ENCODE measurements at places on chromosomes 4 and X.
A peak's percentile ranks its signal among the peaks of the same experiment; 100 is the strongest.

DNA sequence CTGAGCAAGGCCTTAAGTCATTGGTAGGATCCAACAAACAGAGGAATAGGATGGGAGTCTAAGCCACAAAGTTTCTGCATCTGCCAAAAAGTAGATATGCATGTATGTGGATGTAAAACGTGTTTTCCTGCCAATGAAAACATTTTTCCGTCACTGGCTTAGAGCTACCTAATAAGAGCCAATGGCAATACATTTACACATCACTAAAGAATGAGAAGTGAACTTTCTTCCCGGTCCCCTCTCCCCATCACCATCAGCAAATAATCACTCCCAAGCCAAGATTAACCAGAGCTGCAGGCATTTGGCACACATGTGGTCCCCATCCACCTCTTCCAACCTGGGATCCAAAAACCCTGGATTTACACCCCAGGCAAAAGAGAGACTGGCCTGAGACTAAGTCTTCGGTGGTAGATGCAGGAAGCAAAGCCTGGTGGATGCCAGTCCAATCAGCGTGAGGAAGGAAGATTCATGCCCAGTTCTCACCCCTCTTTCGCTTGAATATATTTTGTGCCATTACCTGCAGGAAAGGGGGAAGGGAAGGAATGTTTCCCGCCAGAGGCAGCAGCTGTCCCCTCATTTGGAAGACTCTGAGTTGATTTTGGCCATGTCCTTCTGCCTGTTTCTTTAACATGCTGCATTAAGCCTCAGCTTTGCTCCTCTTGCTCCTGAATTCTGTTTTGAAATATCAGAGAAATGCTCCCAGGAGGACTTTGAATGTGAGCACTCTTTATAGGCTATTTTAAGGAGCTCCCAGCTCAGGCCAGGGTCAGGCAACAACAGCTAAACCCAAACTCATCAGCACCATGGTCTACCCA lies 131.4 kb downstream of the CHIC2 start:
- no peak for DNase-seq

- DNase-seq: no peak
These were observed 47.2 kb downstream of the FGFBP1 start for GRCh38 chr4:15891312-15891711.

DNA sequence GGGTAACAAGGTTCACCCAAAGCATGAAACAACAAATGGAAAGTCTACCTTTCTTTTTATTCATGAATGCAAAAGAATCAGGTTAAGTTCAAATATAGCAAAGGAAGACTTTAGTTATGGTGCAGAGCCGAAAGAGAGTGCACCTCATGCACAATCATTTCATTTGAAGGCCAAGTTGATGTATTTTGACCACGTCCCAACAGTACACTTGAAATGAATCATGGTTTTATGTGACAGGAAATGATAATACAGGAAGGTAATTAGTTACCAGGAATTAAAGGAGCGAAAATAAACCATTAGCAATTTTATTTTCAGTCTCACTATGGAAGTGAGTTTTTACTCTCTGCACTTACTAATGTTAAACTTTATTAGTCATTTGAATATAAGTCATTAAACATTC lies 281.2 kb upstream of the DIAPH2 start:
- no peak for DNase-seq

GRCh38 chrX:150848914-150849365 lies 49.5 kb downstream of the CD99L2 start:
- DNase-seq: no peak

DNA sequence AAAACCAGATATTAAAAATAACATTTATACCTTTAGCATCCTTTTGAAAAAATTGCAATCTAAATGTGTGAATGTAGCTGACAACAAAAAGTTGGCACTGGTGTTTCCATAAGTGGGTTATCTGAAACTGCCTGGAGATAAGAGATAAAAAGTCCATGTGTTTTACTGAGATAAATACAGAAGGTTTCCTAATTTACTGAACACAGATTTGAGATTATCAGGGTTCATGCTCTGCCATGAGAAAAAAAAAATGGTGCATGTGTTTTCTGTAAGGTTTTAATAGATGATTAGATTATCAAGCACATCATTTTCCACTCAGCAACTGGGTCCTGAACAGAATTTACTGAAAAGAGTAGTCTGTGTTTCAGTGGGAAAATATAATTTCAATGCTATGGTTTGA lies 326.2 kb upstream of the SLIT2 start:
- DNase-seq: no peak

DNA sequence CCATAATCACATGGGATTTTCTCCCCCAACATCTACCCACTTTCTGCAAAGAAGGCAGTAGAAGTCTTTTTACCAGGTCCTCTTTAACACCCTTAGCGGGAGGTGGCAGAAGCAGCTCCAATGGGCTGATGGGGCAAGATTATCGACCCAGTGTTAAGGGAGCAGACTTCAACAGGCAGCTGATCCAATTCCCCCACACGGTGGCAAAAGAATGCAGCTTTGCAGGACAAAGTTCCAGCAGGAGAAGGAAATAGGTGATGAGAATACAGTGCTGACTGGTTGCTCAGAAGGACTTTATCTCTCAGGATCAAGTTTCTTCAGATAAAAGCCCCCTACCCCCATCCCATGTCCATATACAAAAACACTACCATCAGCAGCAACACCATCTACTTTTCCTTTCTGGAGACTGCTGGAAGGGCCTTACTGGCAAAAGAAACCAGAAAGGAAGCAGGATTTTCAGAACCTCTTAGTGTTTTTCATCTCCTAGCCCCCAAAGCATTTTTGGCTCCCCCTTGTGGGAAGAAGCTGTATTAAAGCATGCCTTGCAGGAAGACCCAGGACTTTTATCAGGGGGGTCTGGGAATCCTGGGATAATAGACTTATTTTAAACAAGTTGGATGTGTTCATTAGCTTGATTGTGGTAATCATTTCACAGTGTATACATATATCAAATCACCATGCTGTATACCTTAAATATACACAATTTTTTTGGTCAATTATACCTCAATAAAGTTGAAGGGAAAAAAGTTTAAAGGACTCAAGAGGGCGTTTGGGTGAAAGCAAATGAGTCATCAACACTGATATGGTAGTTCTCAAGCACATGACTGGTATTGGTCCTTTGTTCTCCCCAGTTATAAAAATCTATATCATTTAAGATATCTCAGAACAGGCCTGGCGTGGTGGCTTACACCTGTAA lies 146.4 kb downstream of the GPC3 start:
- DNase-seq: no peak

GRCh38 chr4:105474099-105474518 lies 247 bp upstream of the PPA2 start:
- DNase-seq: peak; percentile 60

GRCh38 chrX:20664774-20665173 lies 398.1 kb upstream of the RPS6KA3 start:
- DNase-seq: no peak

DNA sequence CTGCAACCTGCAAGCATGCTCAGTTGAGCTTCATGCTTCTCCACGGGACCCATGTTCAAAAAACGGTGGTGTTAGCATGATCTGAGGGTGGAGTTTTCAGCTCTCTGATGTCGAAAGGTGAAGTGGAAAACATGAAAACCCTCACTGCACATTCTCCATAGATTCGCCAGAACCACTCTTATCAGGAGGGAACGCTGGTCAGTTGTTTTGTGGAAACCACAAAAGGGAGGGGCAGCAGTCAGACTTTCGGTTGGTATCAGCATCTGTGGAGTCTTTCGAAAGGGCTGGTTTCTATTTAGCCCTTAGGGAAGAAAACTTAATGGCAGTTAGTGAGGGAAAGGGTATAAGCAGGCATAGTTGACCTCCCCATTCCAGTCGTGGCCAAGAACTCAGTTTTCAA lies 12.6 kb downstream of the PPA2 start:
- no peak for DNase-seq

DNA sequence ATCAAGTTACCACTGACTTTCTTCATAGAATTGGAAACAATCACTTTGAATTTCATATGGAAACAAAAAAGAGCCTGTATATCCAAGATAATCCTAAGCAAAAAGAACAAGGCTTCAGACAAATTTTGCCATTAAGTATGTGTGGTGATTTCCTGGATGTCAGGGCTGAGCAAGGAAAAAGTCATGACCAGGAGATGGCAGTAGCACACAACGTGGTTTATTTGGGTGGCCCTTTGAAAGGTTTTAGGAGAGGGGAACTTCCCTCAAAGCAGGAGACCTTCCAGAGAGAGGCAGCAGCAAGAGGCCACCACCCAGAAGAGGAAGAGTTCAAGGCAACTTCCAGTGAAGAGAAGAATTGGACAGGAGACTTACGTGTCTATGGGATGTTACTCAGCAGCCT lies 18.1 kb upstream of the ZXDB start:
- no peak for DNase-seq

- no peak for DNase-seq
These were observed at the start of gene CCKAR for GRCh38 chr4:26490111-26490959. Gene CCKAR, minus strand, starts transcription at chr4:26490484. Its CDS starts 217 bp downstream, at chr4:26490267.

GRCh38 chrX:100994352-100995281 lies 25.1 kb downstream of the ARL13A start:
- DNase-seq: no peak

DNA sequence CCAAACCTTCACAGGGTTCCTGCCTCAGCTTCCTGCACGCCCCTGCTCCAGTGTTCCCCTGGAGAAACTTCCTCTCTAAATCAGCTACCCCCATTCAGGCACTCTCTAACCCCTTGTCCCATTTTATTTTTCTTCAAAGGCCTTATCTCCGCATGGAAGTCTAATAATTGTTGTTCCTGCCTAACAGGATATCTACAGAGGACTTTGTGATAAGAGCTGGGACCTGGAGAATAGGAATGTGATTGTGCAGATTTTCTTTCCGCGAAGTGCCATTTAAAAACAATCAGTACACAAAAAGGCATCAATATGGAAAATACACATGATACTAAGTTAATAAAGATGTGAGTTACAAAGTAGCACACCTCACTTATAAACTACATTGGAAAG lies 32.6 kb downstream of the LDB2 start:
- no peak for DNase-seq

GRCh38 chrX:9566150-9566621 lies 101.3 kb downstream of the TBL1X start:
- DNase-seq: no peak

GRCh38 chr4:84022564-84022963 lies 476.5 kb downstream of the NKX6-1 start:
- DNase-seq: no peak

- DNase-seq: peak; percentile 59
These were observed at the start of gene SYN1 for GRCh38 chrX:47619486-47620302. Gene SYN1, minus strand, starts transcription at chrX:47619857. Its CDS starts 129 bp downstream, at chrX:47619728.

DNA sequence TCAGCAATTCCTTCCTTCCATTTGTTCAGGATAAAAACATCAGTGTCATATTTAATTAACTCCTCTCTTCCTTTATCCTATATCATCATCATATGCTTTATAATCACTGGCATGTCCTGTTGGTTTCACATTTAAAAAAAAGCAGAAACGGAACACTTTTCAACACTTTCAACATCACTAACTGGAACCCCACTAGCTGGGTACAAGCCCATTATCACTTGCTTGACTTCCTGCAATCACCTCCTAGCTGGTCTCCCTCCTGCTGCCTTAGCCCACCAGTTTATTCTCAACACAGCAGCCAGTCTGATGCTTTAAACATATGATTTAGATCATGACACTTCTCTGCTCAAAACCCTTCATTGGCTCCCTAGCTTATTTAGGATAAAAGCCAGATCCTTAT lies 116.4 kb upstream of the LSM6 start:
- no peak for DNase-seq

DNA sequence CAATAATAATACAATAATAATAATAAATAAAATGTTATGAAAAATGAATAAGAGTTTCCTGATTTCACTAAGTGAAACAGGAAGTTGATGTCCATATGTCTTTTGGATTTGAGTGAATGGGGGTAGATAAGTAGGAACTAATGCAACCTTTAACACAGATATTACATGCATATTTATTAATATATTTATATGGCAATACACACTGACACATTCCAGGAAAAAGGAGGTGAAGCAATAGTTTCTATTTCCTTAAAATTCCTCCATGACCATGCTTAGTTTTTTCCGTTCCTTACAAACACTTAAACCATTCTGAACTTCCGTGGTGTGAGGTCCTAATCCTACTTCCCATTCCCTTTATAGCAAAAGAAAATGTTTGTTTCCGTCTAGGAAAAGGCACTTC lies 48.3 kb downstream of the ATXN3L start:
- DNase-seq: no peak

DNA sequence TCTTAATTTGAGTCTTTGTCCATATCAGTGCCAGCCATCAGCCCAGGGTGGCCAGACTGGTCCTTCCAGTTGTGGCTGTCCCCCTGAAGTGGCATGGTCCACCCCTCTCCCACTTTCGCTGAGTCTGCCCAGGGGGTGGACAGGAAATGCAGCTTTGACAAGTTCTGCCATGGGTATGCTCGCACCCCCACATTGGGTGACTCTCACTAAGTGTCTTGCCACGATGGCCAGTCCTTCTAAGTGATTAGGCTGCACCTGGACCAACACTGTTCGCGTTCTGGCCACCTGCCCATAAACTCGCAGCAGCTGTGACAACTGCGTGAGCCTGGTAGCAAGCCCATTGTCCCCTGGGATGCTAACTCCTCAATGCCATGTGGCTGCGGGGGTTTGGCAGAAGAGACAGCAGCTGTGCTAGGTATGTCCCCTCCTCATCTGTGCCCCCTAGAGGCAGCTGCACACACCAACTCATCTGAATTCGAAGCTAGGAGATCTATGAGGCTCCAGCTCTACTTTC lies 10.0 kb upstream of the LNX1 start:
- no peak for DNase-seq

DNA sequence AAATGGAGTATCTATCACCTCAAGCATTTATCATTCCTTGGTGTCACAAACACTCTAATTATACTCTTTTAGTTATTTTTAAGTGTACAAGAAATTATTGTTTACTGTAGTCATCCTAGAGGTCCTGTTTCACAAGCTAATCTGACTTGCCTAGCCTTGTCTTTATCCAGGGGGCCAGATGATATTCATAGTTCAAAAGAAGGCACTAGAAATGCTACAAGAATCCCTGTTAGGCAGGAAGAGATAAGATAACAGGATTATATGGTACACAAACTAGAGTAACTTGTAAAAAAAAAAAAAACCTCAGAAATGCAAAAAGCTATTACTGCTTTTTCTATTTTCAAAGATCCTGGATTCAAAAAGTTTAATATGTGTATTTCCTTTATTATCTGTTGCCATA lies 95.8 kb downstream of the MBNL3 start:
- no peak for DNase-seq

- DNase-seq: no peak
These were observed 269.3 kb downstream of the DHX15 start for GRCh38 chr4:24315056-24315455.

GRCh38 chrX:15525664-15526416 lies 25.2 kb downstream of the BMX start:
- DNase-seq: no peak

DNA sequence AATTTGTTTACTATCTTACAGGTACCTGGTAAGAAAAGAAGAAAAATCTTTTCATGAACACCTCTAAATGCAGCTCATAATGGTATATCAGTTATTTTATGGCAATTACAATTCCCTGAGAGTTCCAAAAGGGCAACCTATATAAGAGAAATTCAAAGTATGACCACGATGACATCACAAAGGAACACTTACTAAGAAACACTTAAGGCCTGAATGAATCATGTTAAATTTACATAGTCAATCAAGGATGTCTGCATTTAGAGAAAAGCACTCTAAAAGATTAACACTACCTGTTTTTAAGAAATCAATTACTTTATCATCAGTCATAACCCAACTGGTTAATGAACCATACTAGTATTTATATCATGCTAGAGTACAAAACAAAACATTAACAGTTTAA lies 63.9 kb downstream of the LCORL start:
- no peak for DNase-seq

- no peak for DNase-seq
These were observed 3.5 kb downstream of the MND1 start for GRCh38 chr4:153348006-153348405.
